ENCODE measurements at places on chromosomes 2 and 18. TPM values are rescaled to one million over a fixed set of nuclear protein-coding genes. Genes with fewer than 3 reads are reported as not detected.

SIX2 gene
- 1.3 TPM for total RNA-seq

TGFA gene
- total RNA-seq = 0.46 TPM

GRCh38 chr2:120231974-120232635, 8.9 kb upstream of the TMEM185B start:
- no peak for DNase-seq

- DNase-seq = no peak
These were observed 2.0 kb downstream of the MAPRE2 start for GRCh38 chr18:35043207-35043606.
